Right renal pelvis (tissue), 4 donors: ENCODE measurements at places on chromosomes 5 and 9. TPM values are rescaled to one million over a fixed set of nuclear protein-coding genes. Genes with fewer than 3 reads are reported as not detected.

DNA sequence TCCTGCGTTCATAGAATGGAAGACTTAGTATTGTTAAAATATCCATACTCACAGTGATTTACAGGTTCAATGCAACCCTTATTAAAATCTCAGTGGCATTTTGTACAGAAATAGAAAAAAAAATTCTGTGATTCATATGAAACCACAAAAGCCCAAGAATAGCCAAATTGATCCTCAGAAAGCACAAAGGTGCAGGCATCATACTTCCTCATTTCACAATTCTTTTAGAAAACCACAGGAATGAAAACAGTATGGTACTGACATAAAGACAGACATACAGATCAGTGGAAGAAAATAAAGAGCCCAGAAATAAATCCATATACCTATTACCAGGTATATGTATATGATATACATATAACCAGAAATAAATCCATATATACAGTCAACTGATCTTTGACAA lies 86.8 kb upstream of the MEGF10 start:
- DNase-seq = no peak

- DNase-seq = no peak
Observed at GRCh38 chr9:82570226-82570625, 492.7 kb downstream of the RASEF start.

GRCh38 chr5:68464424-68464823 lies 248.9 kb downstream of the PIK3R1 start:
- no peak for DNase-seq

GRCh38 chr5:13212886-13213285 lies 731.6 kb downstream of the DNAH5 start:
- no peak for DNase-seq

- no peak for DNase-seq
Observed at GRCh38 chr9:136081113-136081825, 13.8 kb downstream of the NACC2 start.

- no peak for DNase-seq
Observed at GRCh38 chr9:86494644-86495111, 140.5 kb upstream of the TUT7 start.

DNA sequence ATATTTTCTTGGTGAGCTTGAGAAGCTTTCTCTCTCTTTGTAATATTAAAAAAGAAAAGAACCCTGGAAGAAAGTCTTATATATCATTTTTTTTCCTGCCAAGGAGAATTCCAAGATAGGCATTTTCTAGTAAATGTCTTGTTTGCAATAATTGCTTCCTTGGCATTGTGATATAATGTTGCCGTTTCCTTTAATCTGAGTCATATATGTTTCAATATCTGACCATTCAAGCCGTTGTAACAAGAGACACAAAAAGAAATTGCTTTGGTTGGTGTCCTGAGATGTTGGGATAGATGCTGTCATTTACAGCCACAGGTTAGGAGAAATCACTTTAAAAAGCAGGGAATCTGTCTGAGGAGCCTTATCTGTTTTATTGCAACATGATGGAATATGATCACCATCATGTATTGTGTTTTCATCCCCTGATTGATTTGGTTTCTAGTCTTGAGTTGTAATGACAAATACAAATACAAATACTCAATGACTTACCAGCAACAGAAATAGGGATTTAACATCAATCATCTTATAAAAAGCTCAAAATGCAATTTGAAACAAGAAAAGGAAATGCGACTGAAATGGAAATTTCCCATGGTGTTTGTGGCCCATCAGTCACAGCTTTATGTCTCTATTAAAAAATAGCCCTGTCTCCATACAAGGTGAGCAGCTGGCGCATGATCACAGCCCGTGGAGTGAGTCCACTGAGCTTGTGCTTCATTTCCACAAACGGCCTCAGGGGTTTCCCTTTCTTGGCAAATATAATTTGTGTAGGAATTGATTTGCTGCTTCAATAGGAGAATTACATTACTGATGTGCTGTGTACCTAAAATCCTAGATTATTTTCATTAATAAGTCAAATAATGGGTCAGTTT lies 250.1 kb upstream of the TRPC7 start:
- DNase-seq = no peak

- DNase-seq = no peak
Observed at GRCh38 chr5:172903790-172904189, 55.4 kb upstream of the RPL26L1 start.

- no peak for DNase-seq
Observed at GRCh38 chr5:61551637-61552313, 219.7 kb downstream of the ZSWIM6 start.

- no peak for DNase-seq
Observed at GRCh38 chr5:73528248-73528647, 30.0 kb downstream of the BTF3 start.

GRCh38 chr5:18968966-18969365 lies 1019.0 kb downstream of the CDH18 start:
- DNase-seq = no peak

The GOLGA2 gene
- 77.0 TPM for polyA plus RNA-seq

The AK1 gene
- polyA plus RNA-seq = 44.7 TPM

The PCDHB15 gene
- 15.0 TPM for polyA plus RNA-seq

The PDE6A gene
- polyA plus RNA-seq = 0.09 TPM

The HMCN2 gene
- polyA plus RNA-seq = 0.62 TPM

The SAXO1 gene
- polyA plus RNA-seq = 0.26 TPM

The RAPGEF1 gene
- 38.3 TPM for polyA plus RNA-seq
